Upper lobe of right lung (tissue), 1 donor: ENCODE measurements at places on chromosomes 5 and 9.

- DNase-seq: no peak
Observed at GRCh38 chr9:136204145-136204805, 653 bp downstream of the LHX3 start.

DNA sequence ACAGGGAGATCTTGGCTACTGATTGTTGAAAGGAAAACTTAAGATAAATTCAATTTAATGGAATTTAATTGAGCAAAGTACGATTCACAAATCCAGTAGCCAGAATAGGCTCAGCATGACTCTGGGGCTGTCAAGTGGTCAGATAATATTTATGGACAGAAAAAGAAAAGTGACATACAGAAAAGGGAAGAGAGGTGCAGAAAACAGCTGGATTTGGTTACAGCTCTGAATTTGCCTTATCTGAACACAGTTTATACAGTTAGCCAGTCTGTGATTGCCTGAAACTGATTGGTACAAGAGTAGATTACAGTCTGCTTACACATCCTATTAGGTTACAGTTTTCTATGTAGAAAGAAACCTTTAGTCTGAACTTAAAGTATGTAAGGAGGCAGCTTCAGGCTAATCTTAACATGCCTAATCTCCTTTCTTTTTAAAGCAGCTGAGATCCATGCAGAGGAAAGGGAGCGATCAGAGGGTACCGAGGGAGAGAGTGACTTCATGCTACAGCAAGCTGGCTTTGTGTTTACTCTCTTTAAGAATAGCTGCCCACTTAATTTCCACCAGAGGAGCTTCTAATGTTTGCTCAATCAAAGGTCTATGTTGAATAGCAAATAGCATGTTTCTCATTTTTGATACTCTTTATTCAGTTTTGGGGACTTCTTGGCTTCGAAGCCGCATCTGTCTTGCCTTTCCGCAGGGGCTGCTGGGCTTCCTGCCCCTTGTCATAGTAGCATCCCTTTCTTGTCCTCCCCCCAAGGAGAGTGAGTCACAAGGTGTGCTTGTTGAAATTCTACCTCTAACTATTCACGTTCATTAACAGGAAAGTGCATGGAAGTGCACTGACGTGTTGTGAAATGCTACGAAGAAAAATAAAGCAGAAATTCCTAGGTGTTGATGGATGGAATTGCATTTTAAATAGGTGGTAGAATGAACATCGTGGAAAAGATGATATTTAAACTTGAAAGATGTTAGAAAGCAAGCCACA is 761.2 kb downstream of the TAF11L14 start:
- DNase-seq: no peak

- no peak for DNase-seq
Observed at GRCh38 chr5:39140558-39141168, 66.5 kb upstream of the RICTOR start.

DNA sequence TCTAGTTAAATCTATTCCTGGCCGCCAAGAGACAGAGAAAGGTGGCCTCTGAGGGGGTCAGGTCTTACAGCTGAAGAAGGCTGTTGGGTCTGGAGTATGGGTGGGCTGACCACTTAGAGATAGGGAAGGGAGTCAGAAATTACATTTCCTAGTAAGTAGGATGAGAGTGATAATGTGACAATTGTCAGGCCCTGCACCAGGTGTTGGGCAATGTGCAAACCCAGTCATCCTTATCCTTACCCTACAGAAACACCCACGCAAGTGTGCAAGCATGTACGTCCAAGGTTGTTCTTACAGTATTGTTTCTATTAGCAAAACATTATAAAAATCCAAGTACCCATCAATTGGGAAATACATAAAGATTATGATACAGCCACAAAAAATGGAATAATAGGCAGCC is 9.5 kb downstream of the SPAAR start:
- no peak for DNase-seq

GRCh38 chr9:124495126-124496074 is 11.8 kb downstream of the NR5A1 start:
- no peak for DNase-seq

DNA sequence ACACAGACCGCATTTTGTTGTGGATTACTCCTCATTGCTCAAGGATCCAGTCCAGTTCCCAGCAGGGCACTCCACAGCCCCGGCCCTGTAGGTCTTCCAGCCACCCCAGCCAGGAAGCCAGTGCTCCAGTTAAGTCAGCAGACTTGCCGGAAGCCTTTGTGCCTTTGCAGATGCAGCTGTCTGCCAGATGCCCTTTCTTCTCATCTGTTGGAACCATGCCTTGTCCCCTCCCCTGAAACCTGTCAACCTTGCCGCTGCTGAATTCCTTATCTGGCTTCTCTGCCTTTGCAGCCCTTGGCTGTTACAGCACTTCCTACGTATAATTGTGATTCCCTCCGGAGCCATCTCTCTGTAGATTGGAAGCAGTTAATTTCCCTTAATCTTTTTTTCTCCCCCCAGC is 28.4 kb downstream of the PSAT1 start:
- no peak for DNase-seq

GRCh38 chr9:133505901-133506652 is 18.7 kb downstream of the MYMK start:
- DNase-seq: no peak

- no peak for DNase-seq
Observed at GRCh38 chr5:43769571-43770355, 166.8 kb downstream of the NNT start.

GRCh38 chr5:68542207-68542606 is 326.7 kb downstream of the PIK3R1 start:
- DNase-seq: no peak

DNA sequence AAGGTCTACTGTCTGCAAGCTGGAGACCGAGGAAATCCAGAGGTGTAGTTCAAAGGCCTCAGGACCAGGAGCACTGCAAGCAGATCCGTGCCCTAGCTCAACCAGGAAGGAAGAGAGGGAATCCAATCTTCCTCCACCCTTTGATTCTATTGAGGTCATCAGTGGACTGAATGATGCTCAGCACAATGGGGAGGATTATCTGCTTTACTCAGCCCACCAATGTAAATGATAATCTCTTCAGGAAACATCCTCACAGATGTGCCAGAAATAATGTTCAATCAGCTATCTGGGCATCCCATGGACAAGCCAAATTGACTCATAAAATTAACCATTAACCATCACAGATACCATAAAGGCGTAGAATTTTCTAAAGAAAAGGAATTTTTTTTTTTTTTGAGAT is 92.0 kb downstream of the BASP1 start:
- no peak for DNase-seq

DNA sequence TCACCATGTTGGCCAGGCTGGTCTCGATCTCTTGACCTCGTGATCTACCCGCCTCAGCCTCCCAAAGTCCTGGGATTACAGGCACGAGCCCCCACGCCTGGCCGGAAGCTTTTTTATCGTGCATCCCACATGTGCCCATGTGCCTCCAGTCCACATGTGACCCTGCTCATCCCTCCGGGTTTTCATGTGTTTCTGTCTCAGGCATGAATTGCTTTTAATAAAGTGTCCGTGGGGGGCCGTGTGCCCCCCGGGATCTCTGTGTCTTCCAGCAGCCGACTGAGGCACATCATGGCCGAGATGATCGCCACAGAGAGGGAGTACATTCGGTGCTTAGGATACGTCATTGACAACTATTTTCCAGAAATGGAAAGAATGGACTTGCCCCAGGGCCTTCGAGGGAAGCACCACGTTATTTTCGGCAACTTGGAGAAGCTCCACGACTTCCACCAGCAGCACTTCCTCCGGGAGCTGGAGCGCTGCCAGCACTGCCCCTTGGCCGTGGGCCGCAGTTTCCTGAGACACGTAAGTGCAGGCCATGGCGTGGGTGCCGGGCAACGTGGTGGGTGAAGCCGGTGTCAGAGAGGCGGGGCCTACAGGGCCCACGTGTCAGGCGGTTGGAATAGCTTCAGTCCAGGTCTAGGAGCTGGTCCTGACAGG is 22.1 kb upstream of the LRRC14B start:
- peak; percentile 86 for DNase-seq

DNA sequence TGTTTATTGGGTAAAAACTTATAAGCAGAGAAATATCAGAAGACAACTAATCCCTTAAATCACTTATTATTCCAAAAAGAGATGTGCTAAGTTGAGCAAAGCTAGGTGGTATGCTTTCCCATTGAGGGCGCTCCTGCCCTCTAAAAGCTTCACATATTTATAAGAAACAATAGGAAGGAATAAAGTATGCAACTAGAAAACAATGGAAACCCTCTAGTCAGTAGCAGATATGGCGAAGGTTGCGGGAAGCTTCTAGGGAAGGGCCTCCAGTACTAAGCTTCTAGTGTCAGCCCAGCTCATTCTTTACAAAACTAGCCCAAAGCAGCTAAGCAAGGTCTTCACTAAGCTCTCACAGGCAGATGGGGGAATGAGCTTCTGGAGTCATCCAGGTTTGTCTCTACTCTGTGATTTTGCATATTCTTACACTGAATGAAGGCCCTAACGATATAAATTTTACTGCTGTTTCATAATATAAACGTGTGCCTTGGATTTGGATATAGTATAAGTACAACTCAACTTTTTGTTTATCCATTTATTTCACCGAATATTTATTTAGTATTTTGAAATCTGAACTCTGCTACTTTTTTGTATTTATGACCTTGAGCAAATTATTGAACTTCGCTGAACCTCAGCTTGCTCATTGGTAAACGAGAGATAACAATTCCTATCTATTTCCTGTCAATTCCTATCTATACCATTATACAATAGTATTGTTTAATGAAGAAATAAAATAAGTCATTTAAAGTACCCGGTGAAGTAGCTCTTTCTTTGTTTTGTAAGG is 571.4 kb downstream of the ELAVL2 start:
- no peak for DNase-seq

DNA sequence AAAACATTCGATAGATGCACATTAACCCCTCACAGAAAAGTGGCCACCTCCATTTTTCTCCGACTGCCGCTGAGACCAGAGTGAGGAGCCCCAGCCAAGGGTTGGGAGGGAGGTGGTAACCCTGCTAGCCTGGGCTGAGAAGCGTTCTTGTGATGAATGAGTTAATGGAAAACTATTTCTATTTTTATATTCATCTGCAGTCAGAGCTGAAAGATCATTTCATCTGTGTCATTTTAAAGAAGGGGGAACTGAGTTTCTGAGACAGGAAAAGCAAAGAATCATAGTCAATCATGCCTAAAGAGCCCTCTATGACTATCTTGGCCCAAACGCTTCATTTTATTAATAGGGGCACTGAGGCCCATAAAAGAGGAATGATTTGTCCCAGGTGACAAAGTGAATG is 229.5 kb downstream of the PAPPA start:
- no peak for DNase-seq

DNA sequence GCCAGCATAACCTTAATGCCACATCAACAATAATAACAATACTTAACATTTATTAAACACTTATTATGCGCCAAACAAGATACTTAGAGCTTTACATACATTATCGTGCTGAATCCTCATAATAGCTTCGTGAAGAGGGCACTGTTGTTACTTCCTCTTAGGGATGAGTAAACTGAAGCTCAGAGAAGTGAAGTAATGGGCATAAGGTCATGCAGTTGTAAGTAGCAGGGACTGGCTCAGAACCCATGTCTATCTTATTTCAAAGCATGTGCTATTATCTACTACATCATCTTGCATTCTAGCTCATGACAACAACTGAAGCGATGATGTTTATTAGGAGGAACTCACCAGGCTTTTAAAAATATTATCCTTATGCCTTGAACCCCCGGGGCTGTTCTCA is 34.9 kb upstream of the PPP3R2 start:
- no peak for DNase-seq

GRCh38 chr5:122119205-122119604 is 10.1 kb upstream of the ZNF474 start:
- DNase-seq: no peak

GRCh38 chr9:120071760-120072159 is 508.2 kb downstream of the CDK5RAP2 start:
- no peak for DNase-seq

DNA sequence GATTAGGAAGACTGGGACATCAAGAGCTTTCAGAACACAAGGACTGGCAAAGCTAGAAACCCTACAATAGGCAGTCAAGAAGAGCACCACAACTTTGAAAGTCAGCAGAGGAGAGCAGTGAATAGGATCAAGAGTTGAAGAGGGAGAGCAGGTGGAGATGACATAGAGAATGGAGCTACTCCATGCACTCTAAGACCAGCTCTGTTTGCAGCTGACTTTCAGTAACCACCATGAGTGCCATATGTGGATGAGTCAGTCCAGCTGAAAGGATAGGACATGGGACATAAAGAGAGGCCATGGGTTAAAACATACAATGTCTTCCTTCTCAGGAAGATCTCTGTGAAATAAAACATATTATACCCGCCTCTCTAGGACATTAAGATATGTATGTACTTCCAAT is 289.1 kb upstream of the KLF4 start:
- DNase-seq: no peak

- DNase-seq: no peak
Observed at GRCh38 chr5:177389241-177390169, 5.3 kb downstream of the SLC34A1 start.

DNA sequence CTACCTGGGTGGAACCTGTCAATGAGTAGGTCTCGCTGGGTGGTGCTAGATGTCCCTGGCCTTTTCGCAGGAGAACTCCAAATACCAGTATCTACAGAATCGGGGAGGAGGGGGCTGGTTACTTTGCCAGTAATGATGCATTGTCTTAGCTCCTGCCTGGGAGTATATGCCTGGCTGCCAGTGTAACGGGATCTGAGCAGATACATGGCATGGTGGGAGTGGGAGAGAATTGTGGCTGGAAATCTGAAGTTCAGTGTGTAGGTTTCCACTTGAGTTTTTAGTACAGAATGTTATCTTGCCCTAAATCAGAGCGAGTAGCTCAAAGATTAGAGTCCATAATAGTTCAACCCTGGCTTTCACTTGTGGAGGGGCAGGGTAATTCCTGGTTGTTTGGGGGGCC is 38.0 kb upstream of the FANCC start:
- DNase-seq: no peak

DNA sequence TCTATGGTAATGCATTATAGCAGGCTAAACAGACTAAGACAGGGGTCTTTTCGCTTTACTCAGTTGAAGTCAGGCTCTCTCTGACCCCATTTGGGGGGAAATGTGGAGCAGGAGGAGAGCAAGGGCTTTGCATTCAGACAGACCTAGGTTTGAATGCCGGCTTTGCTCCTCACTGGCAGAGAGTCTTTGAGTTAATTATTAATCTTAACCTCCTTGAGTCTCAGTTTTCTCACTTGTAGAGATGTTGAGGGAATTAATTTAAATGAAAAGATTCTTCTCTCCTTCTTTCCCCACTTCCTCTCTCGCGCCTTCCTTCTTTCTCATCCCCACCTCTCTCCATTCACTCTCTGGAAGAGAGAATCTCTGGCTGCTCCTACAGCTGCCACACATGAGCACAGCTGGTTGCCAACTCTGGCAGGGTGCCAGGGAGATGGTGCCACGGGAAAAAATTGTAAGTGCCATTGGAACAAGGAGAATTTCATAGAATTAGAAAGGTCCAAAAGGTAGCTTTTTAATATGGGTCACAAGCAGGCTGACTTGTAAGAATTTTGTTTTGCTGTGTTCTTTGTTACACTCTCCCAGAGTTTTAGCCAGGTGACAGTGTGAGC is 25.2 kb upstream of the GLRA1 start:
- DNase-seq: no peak

GRCh38 chr5:2148312-2149194 is 265.8 kb upstream of the IRX4 start:
- no peak for DNase-seq
